Stimulated activated CD4-positive, alpha-beta T cell treated with anti-CD3 and anti-CD28 coated beads, TNF-alpha, amount 100 ng/mL, for 1 hour (primary cell): ENCODE measurements at places on chromosomes 7 and 10.

GRCh38 chr10:70164163-70164562 lies 6.2 kb downstream of the SAR1A start:
- DNase-seq, result no peak

GRCh38 chr7:64869121-64869725 lies 33.9 kb upstream of the ZNF273 start:
- DNase-seq, result no peak

GRCh38 chr7:139595806-139596205 lies 72.3 kb downstream of the CLEC2L start:
- DNase-seq, result no peak

DNA sequence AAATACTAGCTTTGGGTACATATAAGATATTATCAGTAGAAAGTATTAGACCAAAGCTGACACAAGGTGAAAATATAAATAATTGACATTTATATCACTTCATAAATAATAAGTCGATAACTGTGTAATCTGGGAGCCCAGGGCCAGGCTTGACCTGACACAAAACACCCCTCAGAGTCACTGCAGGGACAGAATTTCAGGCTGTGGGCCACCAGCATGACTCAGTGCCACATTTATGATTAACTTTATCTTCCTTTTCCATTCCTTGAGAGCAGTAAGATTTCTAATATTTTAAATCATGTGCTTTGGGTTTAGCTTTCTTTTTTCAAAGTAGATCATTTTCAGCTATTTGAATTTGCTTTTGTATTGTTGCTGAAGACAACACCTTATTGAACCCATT lies 102.9 kb upstream of the NFE2L3 start:
- no peak for DNase-seq

GRCh38 chr10:80273523-80274170 lies 15.8 kb downstream of the MAT1A start:
- no peak for DNase-seq

GRCh38 chr7:491958-492713 lies 27.5 kb downstream of the PDGFA start:
- DNase-seq, result no peak

- no peak for DNase-seq
Measured at GRCh38 chr10:90939116-90939515, 18.2 kb upstream of the ANKRD1 start.

- DNase-seq, result no peak
Measured at GRCh38 chr7:102872460-102872859, 40.3 kb upstream of the LRRC17 start.

GRCh38 chr7:131745390-131746248 lies 189.2 kb upstream of the PODXL start:
- DNase-seq, result no peak

DNA sequence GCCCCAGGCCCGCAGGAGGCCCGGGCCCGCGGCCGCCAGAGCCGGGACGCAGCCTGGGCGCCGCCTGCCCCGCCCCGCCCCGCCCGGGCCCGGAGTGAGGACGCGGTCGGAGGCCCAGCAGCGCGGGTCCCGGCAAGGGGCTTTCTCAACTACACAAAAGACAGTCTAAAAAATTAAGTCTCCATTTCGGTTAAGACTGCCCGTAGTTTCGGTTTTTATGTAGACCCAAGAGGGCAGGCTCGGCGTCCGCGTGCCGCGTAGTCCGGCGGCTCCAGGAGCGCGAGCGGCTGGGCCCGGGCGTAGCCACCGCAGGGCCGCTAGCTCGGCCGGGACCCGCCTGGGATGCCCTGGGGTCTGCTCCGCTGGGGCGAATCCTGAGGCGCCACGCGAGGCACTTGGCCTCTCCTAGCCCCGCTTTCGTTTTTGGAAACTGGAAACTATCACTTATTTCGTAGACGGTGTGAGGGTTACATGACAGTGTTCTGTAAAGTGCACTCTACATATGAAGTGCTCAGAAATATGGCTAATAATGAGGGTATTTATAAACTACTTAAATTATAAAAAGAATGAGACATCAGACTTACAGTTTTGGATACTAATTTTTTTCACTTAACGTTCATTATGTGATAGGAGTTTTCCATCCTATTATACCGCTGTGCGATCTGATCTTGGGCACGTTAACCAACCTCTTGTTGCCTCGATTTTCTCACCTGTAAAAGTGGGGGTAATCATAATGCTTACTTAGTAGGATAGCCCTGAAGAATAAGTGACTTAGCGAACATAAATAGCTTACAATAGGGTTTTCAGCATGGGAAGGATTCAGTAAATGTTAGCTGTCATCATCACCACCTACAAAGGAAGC lies 573 bp downstream of the BLVRA start:
- DNase-seq, result no peak
